ENCODE measurements at places on chromosomes 4 and X. TPM values are rescaled to one million over a fixed set of nuclear protein-coding genes. Genes with fewer than 3 reads are reported as not detected.

The PPP4R3C gene
- not detected for polyA plus RNA-seq

The SORCS2 gene
- polyA plus RNA-seq = 8.5 TPM

The FREM3 gene
- polyA plus RNA-seq = 0.17 TPM

The PLCXD1 gene
- polyA plus RNA-seq = 22.8 TPM

The SSX4B gene
- not detected for polyA plus RNA-seq

The BMP15 gene
- not detected for polyA plus RNA-seq

The GAGE12H gene
- polyA plus RNA-seq = not detected

The PRR32 gene
- not detected for polyA plus RNA-seq

The KIT gene
- 17.5 TPM for polyA plus RNA-seq

The IGFBP7 gene
- 699 TPM for polyA plus RNA-seq

The GPC4 gene
- polyA plus RNA-seq = 20.8 TPM

The ADGRL3 gene
- polyA plus RNA-seq = 28.6 TPM

The ATG4A gene
- 11.9 TPM for polyA plus RNA-seq

The CLCN3 gene
- polyA plus RNA-seq = 57.9 TPM

The ODAPH gene
- 0.10 TPM for polyA plus RNA-seq

The CT45A10 gene
- polyA plus RNA-seq = not detected

The UGT2B17 gene
- 0.07 TPM for polyA plus RNA-seq

The HADH gene
- polyA plus RNA-seq = 96.5 TPM

The SLC4A4 gene
- 90.9 TPM for polyA plus RNA-seq

The FAM53A gene
- polyA plus RNA-seq = 1.7 TPM

The ZGRF1 gene
- 12.0 TPM for polyA plus RNA-seq

The ATP7A gene
- 16.8 TPM for polyA plus RNA-seq

The CSAG1 gene
- not detected for polyA plus RNA-seq

The FDCSP gene
- polyA plus RNA-seq = 0.49 TPM

The SPP1 gene
- polyA plus RNA-seq = 140 TPM

The SHROOM2 gene
- polyA plus RNA-seq = 18.4 TPM

The SNCA gene
- 57.3 TPM for polyA plus RNA-seq

The F11 gene
- 2.8 TPM for polyA plus RNA-seq

The AVPR2 gene
- 3.1 TPM for polyA plus RNA-seq

The ASMT gene
- polyA plus RNA-seq = not detected

The CXCR3 gene
- polyA plus RNA-seq = 0.16 TPM

The VSIG1 gene
- polyA plus RNA-seq = 1.3 TPM

The HMGN5 gene
- 38.6 TPM for polyA plus RNA-seq

The AMTN gene
- polyA plus RNA-seq = not detected

The SAGE1 gene
- polyA plus RNA-seq = not detected

The MAMLD1 gene
- polyA plus RNA-seq = 6.9 TPM

The RELL1 gene
- polyA plus RNA-seq = 9.8 TPM

The FGF5 gene
- not detected for polyA plus RNA-seq

The NPY5R gene
- polyA plus RNA-seq = 6.4 TPM
